ENCODE measurements at places on chromosomes 12 and 14.

DNA sequence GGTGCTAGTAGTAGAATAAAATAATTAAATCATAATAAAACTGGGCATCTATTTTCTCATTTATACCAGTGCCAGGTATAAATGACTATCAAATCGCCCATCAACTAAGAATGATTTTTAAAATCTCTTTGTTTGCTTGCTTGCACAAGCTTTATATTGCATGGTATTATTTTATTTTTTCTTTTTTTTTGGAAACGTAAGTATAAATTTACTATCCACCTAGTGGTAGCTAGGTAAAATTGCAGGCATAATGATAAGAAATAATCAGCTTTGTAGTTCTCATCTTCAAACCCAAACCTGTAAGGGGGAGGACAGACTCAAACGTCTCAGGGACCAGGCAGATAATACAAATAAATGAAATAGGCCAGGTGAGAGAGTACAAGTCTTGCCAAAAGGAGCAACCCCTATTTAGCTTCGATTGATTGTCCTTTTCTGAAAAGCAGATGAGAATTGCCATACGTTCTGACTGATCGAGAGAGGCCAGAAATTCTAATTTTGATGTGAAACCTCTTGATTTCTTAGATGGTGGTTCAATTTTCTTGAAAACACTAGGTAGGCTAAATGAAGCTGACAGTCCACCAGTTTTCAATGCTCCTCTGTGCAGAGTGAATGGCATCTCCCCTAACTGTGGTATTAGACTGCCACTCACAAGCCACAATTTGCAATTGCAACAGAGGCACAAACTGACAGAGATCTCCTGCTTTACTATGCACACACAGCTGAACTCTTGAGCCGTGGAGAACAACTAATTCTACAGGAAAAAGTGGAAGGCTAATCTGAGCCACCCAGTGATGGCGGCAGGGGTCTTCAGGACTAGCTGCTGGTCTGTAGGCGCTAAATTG, 189.3 kb downstream of the DACT1 start:
- DNase-seq = no peak

DNA sequence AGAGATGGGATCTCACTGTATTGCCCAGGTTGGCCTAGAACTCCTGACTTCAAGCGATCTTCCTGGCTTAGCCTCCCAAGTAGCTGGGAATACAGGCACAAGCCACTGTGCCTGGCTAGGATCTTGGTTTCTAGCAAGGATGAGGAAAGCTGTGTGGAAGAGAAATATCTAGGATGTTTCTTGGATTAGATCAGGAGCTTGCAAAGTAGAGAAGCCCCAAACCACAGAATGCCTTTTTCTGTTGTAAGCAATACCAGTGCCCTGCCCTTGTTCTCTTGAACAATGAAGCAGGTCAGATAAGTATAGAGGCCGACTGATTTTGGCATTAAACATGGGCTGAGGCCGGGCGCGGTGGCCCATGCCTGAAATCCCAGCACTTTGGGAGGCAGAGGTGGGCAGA, 44.3 kb upstream of the STRN3 start:
- DNase-seq = no peak

DNA sequence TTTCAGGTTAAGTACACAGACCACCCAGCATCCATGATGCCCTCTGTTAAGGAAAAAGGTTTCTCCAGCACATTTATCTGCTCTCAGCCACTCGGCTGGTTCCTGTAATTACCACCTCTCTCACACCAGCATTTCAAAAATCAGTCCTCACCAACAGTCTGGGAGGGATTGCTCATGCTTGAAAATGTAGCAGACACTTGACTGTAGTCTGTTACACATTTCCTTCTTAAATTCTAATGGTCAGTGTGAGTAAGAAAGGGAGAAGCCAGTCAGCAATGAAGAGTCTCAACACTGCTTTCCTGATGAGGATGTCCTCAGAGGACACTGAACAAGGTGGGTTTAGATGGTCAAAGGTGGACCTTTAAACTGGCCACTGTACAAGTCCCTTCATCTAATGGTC, 6.0 kb downstream of the ZBTB39 start:
- DNase-seq = no peak

- no peak for DNase-seq
Observed at GRCh38 chr14:102683399-102684297, 91.2 kb downstream of the RCOR1 start.

- no peak for DNase-seq
Observed at GRCh38 chr12:107670999-107671643, 14.5 kb upstream of the PWP1 start.

- no peak for DNase-seq
Observed at GRCh38 chr12:104357421-104357952, 53.9 kb downstream of the EID3 start.

- DNase-seq = no peak
Observed at GRCh38 chr14:51369814-51370213, 129.8 kb downstream of the TMX1 start.

DNA sequence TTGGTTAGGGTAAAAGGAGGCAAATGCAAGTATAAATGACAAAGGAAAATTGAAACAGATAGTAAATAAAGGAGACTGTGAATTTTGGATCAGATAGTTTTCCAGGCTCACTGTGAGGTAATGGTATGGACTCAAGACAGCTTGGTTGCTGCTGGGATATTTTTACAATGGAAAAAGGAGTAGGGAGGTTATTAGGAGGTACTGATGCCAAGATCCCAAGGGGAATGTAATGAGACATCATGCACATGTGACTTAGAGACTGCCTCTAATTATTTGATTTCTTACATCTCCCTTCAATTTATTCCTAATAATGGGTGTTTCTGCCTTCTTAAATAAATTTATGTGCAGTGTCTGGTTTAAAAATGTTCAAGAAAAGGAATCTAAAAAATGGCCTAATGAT, 56.9 kb downstream of the TAOK3 start:
- no peak for DNase-seq

DNA sequence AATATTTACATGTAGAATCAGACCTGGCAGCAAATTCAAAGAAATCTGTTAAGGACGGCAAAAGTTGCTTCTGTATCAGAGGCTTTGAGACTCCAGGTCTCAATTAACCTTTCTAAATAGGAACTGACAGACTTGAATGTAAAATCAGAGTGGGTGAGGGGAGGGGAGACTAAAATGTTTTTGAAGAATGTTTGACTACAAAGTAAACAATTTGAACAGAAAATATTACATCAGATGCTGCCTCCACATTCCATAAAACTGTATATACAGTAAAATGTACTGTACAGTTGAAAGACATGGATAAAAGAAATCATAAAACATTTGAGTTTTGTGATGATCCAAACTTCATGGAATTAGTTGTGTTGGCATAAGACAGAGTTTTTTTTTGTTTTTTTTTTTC, 49.5 kb upstream of the POC1B start:
- no peak for DNase-seq

DNA sequence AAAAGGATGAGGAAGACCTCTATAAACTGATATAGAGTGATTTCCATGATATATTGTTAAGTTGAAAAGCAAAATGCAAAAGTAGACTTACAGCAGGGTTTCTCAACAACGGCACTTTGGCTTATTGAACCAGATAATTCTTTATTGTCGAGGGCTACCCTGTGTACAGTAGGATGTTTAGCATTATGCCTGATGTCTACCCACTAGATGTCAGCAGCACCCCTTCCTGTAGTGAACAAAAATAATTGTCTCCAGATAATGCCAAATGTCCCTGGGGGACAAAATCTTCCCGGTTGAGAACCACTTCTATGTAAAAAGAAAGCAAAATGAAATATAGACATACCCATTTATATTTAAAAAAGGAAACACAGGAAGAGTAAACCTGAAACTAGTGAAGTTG, 32.4 kb downstream of the ABCD2 start:
- DNase-seq = no peak

DNA sequence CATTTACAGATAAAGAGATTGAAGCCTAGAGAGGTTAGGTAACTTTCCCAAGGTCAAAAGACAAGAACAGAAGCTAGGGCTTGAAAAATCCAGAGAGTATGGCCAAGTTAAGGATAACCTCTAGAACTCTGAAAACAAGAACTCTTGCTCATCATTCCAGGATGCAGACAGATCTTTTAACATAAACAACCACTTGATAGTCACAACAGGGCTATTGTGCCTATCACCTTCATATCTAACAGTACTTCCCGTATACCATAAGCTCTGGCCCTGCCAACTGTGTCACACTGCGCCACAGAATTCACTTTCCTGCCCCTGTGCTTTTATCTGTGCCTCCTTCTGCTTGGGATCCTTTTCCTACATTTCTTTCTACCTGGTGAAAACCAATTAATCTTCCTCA, 18.2 kb downstream of the ERP29 start:
- no peak for DNase-seq

DNA sequence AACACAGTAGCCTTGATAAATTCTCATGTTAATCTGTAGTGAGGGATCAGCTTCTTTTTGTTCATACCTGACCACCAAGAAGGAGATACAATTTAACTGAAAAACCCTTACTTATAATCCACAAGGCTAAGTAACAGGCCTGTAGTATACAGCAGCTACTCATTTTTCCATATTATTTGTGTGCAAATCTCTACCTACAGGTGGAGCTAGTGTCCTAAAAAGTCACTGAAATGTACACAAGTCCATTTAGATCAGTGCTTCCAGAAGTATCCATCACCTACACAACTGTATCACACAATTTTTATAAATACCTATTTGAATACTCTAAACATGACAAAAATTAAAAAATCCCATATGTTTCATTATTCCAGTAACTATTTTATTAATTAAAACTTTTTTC, 173.2 kb downstream of the SLC35F4 start:
- no peak for DNase-seq

- DNase-seq = no peak
Observed at GRCh38 chr12:116189692-116190091, 87.8 kb downstream of the MED13L start.

GRCh38 chr14:71166180-71166837, 259.1 kb downstream of the PCNX1 start:
- peak; percentile 55 for DNase-seq

DNA sequence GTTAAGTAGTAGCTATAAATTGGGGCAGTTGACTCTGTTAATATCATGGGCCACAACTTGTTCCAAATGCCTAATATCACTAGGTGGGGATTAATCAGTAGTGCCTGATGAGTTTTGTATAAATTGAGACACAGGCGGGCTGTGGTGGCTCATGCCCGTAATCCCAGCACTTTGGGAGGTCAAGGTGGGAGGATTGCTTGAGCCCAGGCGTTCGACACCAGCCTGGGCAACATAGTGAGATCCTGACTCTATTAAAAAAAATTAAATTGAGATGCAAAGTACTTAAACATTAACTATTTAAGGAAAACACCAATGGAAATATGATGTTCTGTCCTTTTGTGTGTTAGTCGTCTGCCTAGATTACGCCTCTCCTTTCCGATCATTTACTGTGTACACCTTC, 9.0 kb downstream of the PAPOLA start:
- DNase-seq = no peak

DNA sequence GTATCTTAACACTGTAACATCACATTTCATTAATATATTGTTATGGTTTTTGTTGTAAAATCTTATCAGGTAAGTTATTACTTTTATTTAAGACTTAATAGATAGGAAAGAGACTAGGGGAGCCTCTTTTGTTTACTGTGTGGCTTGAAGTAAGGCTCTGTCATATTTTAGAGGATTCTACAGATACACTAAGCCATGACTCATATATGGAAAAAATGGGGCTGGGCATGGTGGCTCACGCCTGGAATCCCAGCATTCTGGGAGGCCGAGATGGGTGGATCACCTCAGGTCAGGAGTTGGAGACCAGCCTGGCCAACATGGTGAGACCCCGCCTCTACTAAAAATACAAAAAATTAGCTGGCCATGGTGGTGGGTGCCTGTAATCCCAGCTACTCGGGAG, 23.6 kb upstream of the NPFF start:
- DNase-seq = no peak

GRCh38 chr12:2320841-2321240, 268.1 kb downstream of the CACNA1C start:
- no peak for DNase-seq

GRCh38 chr12:121872546-121873215, 14.0 kb upstream of the HPD start:
- no peak for DNase-seq

DNA sequence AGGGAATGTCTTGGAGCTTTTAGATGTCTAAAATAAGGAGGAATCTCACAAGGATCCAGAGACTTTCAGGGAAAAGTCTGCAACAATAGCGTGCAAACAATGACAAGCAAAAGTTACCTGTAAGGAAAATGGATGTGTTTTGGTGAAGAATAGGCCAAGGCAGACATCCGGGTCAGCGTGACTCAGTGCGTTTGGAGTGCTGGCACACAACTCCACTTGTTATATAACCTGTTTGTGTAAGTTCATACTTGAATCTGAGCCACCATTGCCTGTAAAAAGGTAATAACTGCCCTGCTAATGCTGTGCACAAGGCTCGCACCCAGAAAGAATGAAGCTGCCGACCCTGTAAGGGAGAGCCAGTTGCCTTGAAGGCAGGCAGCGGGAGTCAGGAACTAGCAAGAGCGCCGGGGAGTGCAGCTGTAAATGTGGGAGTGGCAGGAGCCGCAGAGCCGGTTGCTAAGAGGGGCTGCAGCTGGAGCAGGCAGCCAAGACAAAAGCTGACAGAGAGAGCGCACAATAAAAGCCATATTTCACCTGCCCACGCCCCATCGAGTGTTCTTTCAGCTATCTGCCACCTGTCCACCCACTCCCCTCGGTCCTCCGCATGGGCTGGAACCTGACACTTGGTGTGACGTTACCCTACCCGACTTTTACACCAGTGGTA, 638.5 kb upstream of the MIS18BP1 start:
- DNase-seq = peak; percentile 26

- DNase-seq = no peak
Observed at GRCh38 chr12:92992041-92992440, 62.9 kb upstream of the EEA1 start.

DNA sequence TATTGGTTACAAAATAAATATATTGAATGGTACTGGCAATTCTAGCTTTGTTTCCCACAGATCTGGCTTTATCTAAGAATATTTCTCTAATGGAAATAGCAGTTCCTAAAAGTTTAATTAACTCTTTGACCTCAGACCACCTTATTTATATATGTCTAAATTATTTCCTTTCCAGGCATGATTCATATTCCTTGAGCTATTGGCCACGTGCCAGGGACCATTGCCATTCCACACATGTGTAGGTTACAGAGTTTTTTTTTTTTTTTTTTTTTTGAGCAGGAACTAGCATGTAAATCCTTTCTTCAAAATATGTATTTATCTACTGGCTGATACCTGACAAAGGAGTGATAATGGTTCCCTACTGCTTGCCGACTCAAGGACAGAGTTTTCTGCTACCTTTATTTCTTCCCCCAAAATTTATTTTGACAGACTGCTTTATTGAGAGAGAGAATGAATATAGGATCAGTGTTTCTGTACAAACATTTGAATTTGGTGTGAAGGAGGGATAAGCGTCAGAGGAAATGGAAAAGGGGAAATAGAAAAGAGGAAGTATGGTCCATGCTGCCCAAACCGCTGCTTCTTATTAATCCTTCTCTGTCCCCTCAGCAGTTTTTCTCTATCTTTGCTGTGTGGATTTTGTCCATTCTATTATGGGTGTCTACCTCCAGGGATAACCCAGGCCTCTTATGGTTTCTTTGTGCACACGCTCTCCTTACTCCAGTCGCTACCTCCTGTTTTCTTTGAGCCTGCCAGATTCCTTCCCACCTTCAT, 36.4 kb downstream of the PDE3A start:
- DNase-seq = no peak

Measured in left renal cortex interstitium (tissue), 4 donors.